Activated CD4-positive, alpha-beta T cell treated with anti-CD3 and anti-CD28 coated beads for 36 hours (primary cell): ENCODE measurements at places on chromosomes 5 and 9.

DNA sequence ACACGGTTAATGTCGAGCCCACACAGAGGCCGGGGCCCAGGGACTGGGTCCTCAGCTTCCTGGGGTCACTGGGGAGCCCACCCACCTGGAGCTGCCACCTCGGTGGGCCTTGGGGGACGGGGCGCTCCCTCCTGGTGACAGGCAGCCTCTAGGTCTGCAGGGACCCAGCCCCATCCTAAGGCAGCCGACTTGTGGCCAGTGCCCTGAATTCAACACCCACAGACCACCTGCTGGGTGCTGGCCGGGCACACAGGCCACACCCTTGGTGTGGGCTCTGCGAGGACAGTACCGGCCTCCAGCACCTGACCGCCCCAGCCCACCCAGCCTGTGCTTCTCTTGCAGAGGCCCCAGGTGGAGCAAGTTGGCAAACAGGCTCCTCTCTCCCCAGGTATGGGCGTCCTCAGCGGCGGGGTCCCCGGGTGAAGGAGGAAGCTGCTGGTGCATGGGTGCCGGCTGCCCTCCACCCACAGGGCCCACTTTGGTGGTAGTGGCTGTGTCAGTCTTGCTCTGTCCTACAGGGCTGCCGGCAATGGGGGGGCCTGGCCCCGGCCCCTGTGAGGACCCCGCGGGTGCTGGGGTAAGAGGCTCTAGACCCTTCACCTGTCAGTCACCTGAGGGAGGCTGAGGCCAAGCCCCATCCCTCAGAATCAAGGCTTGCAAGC lies 8.3 kb downstream of the ENTPD8 start:
- no peak overlapping the region for H3K4me3 ChIP-seq
- H3K27me3 ChIP-seq: no peaks in the 10 kb centered on the region

DNA sequence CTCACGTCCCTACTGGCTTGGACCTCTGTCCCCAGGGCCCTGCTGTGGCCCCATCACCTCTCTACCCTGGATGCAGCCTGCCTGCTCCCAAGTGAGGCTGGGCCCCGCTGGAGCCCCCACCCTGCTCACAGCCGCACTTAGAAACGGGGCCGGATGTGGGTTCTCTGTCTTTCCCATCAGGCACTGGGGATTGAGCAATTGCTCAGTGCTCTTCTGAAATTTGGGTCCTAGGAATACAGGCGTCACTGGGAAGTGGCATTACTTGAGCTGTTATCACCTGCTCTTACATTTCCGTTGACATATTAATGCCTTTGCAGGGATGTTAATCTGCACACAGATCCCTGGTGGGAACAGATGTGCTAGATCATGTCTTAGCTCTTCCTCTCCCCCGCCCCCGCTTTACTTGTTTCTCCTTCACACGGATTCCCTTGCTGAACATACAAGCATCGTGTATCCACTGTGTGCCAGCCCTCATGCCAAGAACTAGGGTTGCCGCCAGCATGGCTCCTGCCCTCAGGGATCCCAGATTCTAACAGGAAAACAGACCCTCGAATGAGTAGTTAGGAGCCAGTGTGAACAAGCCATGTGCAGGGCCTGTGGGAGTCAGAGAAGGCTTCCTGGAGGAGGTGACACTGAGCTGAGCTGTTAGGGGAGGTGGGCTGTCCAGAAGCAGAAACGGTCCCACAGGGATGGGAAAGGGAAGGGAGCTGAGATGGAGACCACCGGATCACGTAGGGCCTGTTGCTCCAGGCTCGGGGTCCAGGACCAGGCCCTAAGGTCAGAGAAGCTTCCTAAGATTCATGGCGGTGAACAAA lies 65.1 kb downstream of the NEK6 start:
- H3K27me3 ChIP-seq: no peaks in the 10 kb centered on the region
- H3K4me3 ChIP-seq: no peak overlapping the region
- no peaks in the 10 kb centered on the region for H3K36me3 ChIP-seq
- no peaks in the 10 kb centered on the region for H3K4me1 ChIP-seq
- DNase-seq: no peak

- no peaks in the 10 kb centered on the region for H3K27me3 ChIP-seq
- no peak overlapping the region for H3K27ac ChIP-seq
Measured at GRCh38 chr5:55004729-55005128, 19.3 kb upstream of the GZMK start.

DNA sequence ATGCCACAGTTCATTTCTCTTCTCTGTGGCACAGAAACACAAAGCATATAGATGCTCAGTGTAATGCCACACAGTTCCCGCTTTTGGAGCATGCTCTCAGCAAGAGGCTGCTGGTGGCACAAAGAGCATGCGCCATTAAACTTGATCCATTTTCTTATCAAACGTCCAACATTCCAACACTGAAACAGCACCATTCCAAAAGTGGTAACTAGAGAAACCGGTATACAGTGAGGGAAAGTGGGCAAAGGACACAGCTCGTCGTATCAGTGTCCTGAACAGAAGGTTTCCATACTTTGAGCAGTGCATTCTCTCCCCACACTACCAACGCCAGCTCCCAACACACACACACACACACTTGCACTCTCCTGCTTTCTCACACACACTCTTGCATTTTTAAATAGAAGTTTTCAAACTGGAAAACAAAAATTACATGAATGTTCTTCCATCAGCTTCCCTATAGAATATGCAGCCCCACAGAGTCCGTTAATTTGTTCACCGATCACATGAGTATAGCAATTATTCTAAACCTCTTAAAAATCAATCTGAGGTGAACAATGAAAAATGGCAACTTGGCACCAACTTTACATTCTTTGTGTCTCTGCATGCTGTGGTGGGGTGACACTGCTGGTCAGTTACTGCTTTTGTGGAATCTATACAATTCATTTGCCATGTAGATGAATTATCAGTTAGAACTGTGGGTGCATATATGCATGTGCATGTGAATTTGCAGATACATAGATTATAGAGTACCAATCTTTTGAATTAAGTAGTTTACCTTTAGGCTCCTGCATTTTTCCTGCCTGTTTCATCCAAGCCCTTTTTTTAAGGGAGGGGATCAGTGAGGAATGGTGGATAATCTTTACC lies 5.7 kb downstream of the NFIB start:
- no peak overlapping the region for H3K4me3 ChIP-seq
- H3K4me1 ChIP-seq: peaks cover 4% of the 10 kb centered on the region
- DNase-seq: no peak
- H3K27me3 ChIP-seq: peaks cover 50% of the 10 kb centered on the region

GRCh38 chr5:141692919-141693725 lies 11.1 kb upstream of the ARAP3 start:
- peaks cover 8% of the 10 kb centered on the region for H3K27me3 ChIP-seq
- H3K4me3 ChIP-seq: peak overlapping the region; percentile 64
- H3K27ac ChIP-seq: peak overlapping the region; percentile 84
- no peaks in the 10 kb centered on the region for H3K36me3 ChIP-seq
- peaks cover 25% of the 10 kb centered on the region for H3K4me1 ChIP-seq

DNA sequence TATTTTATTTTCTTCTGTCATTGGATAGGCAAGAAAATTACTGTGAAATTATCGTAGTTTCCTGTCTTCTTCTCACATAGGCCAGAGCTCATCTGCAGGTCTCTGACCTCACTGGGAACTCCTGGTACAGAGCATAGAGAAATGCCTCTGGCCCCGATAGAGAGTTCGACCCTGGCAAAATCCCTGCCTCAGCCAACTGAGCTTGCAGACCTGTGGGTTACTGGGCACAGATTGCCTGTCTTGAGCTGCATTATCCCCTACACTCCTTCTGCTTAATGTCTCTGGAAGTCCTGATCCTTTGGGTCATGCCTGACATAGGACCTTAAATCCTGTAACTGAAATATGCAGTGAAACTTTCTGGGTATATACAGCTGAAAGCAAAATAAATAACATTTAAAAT lies 439.3 kb upstream of the CTNND2 start:
- DNase-seq: no peak
- H3K27ac ChIP-seq: no peak overlapping the region
- no peak overlapping the region for H3K4me3 ChIP-seq
- no peaks in the 10 kb centered on the region for H3K36me3 ChIP-seq
- H3K4me1 ChIP-seq: no peaks in the 10 kb centered on the region

- no peaks in the 10 kb centered on the region for H3K4me1 ChIP-seq
- H3K36me3 ChIP-seq: peaks cover 11% of the 10 kb centered on the region
- no peaks in the 10 kb centered on the region for H3K27me3 ChIP-seq
- no peak for DNase-seq
- no peak overlapping the region for H3K4me3 ChIP-seq
- no peak overlapping the region for H3K27ac ChIP-seq
Measured at GRCh38 chr5:128144491-128144890, 60.9 kb downstream of the SLC12A2 start.

DNA sequence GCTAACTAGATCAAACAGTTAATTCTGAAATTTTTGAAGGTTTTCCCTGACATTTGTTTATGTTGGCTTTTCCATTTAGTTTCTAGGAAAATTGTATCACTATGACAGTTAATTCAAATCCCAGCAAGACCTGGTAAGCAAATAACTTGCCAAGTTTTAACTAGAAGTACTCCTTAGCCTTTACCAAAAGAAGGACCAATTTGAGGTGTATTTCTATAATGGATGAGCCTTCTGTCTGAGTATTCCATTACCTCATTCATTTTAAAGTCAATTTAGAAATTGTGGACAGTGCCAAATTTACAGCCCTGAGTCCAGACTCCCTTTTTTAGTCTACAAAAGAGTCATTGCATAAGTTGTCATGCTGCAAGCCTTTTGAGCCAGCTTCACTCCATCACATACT lies 687.6 kb downstream of the CETN3 start:
- H3K36me3 ChIP-seq: no peaks in the 10 kb centered on the region
- H3K4me1 ChIP-seq: no peaks in the 10 kb centered on the region
- H3K27me3 ChIP-seq: no peaks in the 10 kb centered on the region
- DNase-seq: no peak
- H3K27ac ChIP-seq: no peak overlapping the region
- H3K4me3 ChIP-seq: no peak overlapping the region

DNA sequence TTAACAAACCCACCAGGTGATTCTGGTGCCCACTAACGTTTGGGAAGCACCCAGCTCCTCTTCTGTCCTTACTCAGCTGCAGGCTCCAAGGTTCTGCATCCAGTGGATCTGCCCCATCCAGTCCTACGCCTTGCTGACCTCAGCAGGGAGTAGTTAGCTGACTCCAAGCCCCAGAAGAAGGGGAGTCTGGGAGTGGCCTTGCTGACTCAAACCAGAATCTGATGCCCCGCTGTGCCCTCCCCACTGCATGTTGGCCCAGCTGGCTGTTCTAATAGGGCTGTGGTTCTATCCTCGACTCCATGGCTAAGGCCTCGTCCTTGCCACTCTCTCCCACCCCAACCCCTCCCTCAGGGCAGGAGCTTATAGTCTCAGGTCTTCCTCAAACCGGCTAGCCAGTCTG lies 136.3 kb downstream of the TTLL11 start:
- DNase-seq: no peak
- no peaks in the 10 kb centered on the region for H3K27me3 ChIP-seq
- no peak overlapping the region for H3K27ac ChIP-seq

- H3K27ac ChIP-seq: no peak overlapping the region
- H3K27me3 ChIP-seq: no peaks in the 10 kb centered on the region
- H3K4me1 ChIP-seq: no peaks in the 10 kb centered on the region
- peaks cover 5% of the 10 kb centered on the region for H3K36me3 ChIP-seq
- DNase-seq: no peak
- no peak overlapping the region for H3K4me3 ChIP-seq
Measured at GRCh38 chr5:55450050-55450765, 84.6 kb downstream of the PLPP1 start.

- no peak overlapping the region for H3K27ac ChIP-seq
- H3K27me3 ChIP-seq: no peaks in the 10 kb centered on the region
- DNase-seq: no peak
- peaks cover 5% of the 10 kb centered on the region for H3K4me1 ChIP-seq
Measured at GRCh38 chr9:94822273-94822672, 95.8 kb downstream of the AOPEP start.

GRCh38 chr5:177438468-177438867 lies 8.1 kb upstream of the PRR7 start:
- peaks cover 62% of the 10 kb centered on the region for H3K4me1 ChIP-seq
- no peaks in the 10 kb centered on the region for H3K27me3 ChIP-seq
- H3K27ac ChIP-seq: peak overlapping the region; percentile 47

GRCh38 chr5:39691993-39692392 lies 267.2 kb upstream of the DAB2 start:
- no peak for DNase-seq
- H3K27me3 ChIP-seq: peaks cover 20% of the 10 kb centered on the region
- H3K27ac ChIP-seq: no peak overlapping the region

- H3K27ac ChIP-seq: no peak overlapping the region
- no peak for DNase-seq
- no peaks in the 10 kb centered on the region for H3K4me1 ChIP-seq
- no peaks in the 10 kb centered on the region for H3K27me3 ChIP-seq
- H3K4me3 ChIP-seq: no peak overlapping the region
- no peaks in the 10 kb centered on the region for H3K36me3 ChIP-seq
Measured at GRCh38 chr5:135276151-135276550, 122.9 kb downstream of the MACROH2A1 start.
